ENCODE measurements at places on chromosomes 3 and 15.
A peak's percentile ranks its signal among the peaks of the same experiment; 100 is the strongest.

- DNase-seq: no peak
Observed at GRCh38 chr3:30934208-30934550, 39.7 kb upstream of the GADL1 start.

DNA sequence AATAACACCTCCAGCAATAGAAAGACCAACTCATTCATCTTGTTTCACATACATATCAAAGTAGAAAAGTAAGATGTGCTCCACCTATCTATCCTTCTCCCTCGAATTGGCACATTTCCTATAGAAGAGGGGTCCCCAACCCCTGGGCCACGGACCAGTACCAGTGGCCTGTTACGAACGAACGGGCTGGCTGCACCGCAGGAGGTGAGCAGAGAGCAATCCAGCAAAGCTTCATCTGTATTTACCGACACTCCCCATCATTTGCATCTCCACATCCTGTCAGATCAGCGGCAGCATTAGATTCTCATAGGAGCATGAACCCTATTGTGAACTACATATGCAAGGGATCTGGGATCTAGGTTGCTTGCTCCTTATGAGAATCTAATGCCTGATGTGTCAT, 95.0 kb upstream of the CGNL1 start:
- peak; percentile 16 for DNase-seq

GRCh38 chr3:149449799-149450198, 24.7 kb upstream of the TM4SF4 start:
- DNase-seq: no peak

DNA sequence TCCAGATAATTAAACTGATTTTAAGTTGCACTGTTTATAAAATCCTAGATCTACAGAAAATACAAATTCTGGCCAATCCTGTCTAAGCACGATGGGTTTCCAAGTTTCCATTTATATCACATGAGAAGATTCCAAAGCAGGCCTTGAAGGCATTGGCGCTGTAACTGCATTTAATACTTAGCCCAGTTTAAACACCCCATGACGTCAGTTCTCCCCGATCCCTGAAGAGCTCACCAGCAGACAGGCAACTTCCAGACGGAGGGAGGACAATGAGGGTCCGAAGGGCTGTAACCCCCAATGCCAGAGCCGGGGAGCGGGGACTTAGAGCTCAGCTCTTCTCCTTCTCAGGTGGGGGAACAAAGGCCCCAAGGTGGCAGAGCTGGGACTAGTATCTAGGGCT, 117.3 kb downstream of the XXYLT1 start:
- no peak for DNase-seq

DNA sequence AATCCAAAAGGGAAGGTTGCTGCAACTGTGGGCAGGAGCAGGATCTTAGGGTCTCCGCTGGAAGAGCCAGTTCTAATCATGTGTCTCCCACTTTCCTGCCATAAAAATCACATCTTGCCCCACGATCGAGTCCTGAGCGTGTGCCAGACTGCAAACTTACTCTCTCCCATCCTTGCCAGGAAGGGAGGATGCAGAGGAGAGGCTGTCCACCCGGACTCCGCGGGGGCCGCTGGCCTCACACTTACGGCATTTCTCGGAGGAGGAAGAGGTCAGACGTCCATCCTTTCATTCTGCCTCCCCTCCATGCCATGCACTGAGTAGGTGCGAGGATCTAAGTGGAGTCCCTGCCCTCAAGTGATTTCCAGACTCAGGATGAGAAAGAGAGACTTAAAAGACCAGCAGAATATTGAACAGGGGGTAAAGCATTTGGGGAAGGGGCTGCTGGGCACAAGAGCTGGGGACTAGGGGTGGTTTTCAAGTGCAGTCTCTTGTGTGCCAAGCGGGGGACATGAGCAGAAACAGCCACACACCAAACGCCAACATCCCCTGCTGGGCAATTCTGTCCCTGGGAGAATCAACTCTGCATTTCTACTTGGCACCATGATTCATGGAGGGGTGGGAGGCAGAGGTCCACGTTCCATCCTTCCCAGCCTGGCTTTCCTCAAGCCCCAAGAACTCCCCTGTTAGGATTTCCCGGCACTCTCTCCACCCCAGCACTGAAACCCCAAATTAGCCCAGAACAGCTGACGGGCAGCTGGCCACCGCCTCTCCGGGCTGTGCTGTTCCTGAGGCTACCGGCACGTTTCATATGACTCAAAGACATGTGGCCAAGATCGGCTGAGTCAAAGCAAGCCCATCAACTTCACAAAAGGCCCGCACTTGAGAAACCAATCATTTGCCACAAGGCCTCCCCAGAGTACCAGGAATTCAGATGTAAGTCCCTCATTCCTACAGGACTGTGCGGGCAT, 11.6 kb downstream of the OXTR start:
- DNase-seq: no peak

GRCh38 chr3:105869861-105870755, 1.3 kb upstream of the CBLB start:
- DNase-seq: no peak

DNA sequence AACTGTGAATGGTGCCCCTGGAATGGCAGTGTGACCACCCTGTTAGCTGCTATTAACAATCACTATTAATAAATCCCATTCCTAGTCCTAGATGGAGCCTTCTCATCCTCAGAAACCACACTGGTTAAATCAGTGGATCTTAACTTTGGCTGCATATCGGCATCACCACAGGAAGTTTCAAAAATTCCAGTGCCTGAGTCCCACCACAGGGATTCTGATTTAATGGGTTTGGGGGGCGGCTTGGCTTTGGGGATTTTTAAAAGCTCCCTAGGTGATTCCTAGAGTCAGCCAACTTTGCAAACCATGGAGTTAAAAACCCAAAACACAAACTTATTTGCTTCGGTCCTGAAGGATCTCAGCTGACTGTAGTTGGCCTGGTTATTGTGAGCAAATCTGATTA, 3.1 kb downstream of the FAM107A start:
- no peak for DNase-seq
